Stimulated activated CD4-positive, alpha-beta T cell treated with anti-CD3 and anti-CD28 coated beads, Interleukin-15, amount 100 ng/mL, for 1 hour (primary cell): ENCODE measurements at places on chromosomes 2 and 18.

GRCh38 chr18:10252494-10252893 lies 201.9 kb upstream of the APCDD1 start:
- no peak for DNase-seq

- no peak for DNase-seq
Measured at GRCh38 chr18:54358495-54359040, 862 bp downstream of the C18orf54 start.

- no peak for DNase-seq
Measured at GRCh38 chr2:171524018-171524401, 1.7 kb downstream of the CYBRD1 start.

GRCh38 chr2:129388870-129389269 lies 590.6 kb upstream of the RAB6C start:
- no peak for DNase-seq

- no peak for DNase-seq
Measured at GRCh38 chr18:27301615-27302378, 116.7 kb upstream of the CHST9 start.

DNA sequence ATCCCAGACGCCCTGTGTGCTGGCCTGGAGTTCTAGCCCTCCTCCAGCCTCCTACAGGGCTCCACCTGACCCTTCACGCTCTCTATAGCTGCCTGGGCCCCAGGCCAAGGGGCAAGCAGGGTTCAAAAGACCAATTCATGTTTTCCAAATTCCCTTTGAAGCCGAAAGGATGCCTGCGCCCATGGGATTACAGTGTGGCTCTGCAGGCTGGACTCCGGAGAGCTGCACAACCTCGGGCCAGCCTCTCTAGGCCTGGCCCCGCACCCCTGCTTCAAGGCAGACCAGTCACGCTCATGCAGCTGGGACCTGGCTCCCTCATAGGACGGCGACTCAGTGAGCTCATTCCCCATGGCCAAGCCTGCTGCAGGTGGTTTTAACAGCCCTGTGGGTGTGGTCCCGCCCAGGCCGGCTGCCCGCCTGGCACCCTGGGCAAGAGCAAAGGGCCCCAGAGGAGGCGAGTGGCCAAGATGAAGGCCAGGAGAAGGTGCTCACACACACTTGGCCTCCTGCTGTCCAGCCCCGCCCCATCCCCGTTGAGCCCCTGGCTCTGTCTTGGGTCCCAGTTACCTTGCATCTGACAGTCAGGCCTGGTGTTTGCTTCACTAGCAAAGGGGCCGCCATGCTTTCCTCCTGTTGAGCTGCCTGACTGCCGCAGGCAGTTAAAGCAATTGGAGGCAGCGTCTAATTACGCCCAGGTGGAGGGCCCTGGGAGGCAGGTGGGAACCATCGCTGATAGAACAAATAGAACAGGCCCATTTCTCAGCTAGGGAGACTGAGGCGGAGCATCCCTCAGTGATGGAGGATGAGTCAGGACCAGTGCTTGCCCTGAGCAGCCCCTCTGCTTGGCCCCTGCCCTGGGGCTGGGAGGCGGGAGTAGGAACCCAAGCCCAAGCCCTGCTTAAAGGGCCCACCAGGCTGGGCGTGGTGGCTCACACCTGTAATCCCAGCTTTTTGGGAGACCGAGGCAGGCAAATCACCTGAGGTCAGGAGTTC lies 56.9 kb downstream of the SMAD7 start:
- DNase-seq, result no peak

DNA sequence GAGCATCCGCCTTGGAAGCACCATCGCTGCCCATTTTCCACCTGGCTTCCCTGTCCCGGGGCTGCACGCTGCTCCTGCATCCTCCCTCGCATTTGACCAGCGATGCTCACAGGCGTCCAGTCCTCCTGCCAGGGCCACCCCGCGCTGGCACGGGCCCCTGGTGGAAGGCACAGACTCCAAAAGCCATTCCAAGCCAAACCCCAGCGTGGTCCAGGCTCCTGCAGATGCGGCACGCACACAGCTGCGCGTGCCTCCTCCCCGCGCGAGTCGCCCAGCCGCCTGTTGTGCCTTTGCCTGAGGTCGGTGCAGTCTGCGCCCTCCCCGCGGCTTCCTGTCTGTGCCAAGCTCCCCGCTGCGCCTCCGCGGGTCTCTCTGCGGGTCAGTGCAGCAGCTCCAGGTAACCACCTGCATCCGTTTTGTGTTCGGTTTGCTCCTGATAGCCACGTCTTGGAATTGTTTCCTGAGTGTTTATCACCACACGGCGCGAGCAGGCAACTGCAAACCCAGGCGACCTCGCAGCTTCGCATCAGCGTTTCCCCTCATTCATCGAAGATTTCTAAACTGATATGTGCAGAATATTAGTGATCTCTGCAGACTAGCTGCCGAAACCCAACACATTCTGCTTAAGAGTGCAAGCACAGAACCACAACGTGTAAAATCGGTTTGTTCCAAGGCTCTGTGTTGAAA lies 65.2 kb upstream of the SALL3 start:
- DNase-seq, result no peak

GRCh38 chr18:9608728-9609127 lies 5.6 kb downstream of the PPP4R1 start:
- no peak for DNase-seq

DNA sequence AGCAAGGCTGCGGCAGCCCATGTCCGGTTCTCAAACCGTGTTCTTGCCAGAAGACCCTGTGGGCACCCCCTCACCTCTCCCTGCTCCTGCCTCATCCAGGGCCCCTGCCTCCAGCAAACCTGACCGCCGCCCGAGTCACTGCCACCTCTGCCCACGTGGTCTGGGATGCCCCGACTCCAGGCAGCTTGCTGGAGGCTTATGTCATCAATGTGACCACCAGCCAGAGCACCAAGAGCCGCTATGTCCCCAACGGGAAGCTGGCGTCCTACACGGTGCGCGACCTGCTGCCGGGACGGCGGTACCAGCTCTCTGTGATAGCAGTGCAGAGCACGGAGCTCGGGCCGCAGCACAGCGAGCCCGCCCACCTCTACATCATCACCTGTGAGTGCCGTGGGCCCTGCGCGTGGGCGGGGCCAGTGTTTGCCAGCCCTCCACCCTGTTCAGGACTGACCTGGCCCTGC lies 32.2 kb downstream of the MTERF4 start:
- no peak for DNase-seq

- no peak for DNase-seq
Measured at GRCh38 chr2:206361407-206362045, 81.8 kb upstream of the ADAM23 start.

GRCh38 chr2:197306696-197307040 lies 3.9 kb downstream of the ANKRD44 start:
- no peak for DNase-seq

DNA sequence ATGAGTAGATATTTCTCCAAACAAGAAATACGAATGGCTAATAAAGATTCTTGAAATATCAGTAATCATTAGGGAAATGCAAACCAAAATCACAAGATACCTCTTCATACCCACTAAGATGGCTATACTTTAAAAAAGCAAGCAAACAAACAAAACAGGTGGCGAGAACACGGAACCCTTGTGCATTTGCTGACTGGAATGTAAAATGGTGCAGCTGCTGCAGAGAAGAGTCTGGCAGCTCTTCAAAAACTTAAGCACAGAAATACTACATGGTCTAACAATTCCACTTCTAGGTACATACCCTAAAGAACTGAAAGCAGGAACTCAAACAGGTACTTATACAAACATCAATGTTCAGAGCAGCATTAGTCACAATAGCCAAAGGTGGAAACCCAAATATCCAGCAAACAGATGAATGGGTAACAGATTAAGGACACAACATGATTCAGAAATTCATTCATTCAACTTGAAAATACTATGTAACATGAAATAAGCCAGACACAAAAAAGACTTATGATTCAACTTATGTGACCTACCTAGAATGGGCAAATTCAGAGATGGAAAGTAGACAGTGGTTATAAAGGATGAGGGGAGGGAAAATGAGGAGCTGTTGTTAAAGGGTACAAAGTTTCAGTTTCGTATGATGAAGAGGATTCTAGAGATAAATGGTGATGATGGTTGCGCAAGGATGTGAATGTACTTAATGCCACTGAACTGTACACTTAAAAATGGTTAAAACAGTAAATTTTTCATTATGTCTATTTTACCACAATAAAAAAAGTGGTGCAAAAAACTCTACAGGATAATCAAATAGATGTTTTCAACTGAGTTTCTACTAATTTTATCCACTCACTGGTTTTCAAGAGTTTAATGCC lies 26.9 kb upstream of the GPR75 start:
- no peak for DNase-seq

DNA sequence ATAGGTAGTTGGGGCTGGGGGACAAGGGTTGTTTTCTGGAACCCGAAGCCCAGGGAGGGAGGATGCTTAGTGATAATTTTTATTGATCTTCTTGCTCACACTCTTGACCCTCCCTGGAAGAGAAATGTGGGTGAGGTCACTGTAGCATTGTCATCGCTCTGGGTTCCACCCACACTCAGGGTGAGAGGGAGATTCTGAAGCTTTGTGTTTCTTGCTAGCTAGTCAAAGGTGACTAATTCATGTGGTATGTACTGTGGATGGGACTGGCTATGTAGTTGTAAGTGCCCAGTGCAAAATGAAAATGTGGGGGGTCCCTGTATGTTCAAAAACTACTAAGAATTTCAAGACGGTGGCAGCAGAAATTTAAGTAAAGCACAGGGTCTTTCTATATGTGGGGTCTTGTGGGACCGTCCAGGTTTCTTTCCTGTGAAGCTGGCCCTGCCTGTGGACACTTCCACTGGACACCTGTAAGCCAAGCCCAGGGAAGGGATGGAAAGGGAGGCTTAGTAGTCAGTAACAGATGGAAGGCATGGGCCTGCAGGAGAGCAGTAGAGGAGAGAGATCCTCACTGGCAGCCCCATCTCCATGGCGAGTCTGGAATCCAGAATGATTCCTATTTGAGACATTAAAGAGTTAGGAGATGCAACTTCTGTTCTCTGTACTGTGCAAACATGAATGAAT lies 35.0 kb downstream of the TSN start:
- no peak for DNase-seq

DNA sequence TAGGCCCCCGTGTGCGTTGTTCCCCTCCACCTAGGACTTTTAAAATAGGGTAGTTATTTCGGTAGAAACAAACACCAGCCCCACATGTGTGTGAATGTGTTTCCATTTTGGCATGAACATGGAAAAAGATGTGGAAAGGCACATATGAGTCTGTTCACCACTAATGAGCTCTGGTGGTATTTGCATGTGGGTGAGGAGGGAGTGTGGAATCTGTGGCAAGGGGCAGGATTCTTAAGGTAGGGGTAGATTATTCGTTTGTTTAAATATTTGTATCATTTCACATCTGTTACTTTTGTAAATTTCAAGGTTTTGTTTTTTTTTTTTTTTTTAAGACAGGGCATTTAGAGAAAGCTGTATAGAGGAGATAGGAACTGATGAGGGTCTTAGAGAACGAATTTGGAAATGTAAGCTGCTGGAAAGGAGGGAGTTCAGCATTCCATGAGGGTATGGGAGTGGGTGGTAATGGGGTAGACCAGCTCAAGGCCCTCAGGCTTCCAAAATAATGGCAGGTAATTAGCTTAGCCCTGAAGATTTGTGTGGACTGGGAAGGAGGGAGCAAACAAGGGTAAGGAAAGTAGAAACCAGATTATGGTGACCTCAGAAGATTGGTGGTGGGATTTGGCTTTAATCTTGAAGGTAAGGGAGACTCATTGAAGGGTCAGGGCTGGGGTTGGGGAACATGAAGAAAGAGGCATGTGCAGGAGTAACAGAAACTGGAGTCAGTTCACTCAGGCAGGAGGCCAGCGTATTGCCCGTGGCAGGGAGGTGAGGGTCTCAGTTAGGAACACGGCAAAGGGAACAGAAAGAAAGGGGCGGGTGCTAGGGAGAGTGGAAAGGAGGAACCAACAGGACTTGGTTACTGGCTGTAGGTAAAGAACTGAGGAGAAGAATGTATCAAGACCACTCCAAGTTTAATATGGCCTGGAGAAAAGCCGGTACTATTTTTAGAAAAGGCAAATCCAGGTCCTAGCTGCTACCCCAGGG lies 123.6 kb downstream of the PLB1 start:
- no peak for DNase-seq

DNA sequence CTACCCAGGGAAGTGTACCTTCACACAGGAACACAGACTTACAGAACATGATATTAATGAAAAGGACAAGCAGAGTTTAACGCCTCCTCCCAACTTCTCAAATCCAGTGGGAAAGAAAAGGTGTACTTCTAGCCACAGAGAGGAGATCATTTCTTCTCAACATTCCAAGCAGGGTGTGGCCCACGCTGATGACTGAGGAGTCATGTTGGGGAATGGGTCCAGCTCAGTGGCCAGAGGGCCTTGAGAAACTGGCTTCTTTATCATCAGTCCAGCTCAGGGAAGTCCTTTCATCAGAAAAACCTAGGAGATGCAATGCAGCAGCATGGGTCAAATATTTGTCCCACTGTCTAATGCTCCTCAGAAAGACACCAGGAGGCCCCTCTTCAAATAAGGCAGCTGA lies 63.0 kb downstream of the RBM43 start:
- DNase-seq, result no peak

- no peak for DNase-seq
Measured at GRCh38 chr2:219405958-219406860, 12.0 kb upstream of the DES start.

- no peak for DNase-seq
Measured at GRCh38 chr2:151182899-151183809, 78.5 kb downstream of the RBM43 start.

- no peak for DNase-seq
Measured at GRCh38 chr2:35447821-35448220, 907.8 kb upstream of the CRIM1 start.

DNA sequence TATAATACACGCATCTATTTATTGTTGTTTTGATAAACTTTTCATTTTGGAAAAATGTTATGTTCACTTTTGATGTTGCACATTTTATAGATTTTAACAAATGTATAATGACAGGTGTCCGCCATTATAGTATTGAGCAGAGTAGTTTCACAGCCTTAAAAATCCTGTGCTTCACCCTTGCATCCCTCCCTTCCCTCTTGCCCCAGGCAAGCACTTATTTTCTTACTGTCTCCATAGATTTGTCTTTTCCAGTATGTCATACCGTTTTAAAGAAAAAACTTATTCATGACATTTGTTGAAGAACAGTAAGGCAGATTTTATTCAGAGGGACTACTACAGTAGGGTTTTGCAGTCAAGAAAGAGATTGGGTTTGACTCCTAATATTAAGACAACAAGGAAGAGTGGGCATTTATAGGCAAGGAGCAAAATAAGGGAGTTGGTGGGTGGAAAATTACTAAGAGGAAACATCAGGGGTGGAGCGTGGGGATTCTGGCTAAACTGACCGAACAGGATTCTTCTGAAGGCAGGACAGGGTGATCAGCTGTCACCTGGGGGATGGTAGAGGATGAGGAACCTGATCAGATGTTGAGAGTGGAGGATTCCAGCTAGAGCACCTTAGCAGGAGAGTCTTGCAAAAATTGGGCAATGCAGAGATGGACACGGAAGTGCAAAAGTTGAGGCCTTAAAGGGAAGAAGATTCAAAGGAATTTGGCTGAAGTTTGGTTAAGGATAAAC lies 108.8 kb downstream of the NCK2 start:
- DNase-seq, result no peak
